Right renal cortex interstitium (tissue), 3 donors: ENCODE measurements at places on chromosomes 13 and 19.

GRCh38 chr13:97327086-97327485 lies 105.0 kb downstream of the MBNL2 start:
- no peak for DNase-seq

DNA sequence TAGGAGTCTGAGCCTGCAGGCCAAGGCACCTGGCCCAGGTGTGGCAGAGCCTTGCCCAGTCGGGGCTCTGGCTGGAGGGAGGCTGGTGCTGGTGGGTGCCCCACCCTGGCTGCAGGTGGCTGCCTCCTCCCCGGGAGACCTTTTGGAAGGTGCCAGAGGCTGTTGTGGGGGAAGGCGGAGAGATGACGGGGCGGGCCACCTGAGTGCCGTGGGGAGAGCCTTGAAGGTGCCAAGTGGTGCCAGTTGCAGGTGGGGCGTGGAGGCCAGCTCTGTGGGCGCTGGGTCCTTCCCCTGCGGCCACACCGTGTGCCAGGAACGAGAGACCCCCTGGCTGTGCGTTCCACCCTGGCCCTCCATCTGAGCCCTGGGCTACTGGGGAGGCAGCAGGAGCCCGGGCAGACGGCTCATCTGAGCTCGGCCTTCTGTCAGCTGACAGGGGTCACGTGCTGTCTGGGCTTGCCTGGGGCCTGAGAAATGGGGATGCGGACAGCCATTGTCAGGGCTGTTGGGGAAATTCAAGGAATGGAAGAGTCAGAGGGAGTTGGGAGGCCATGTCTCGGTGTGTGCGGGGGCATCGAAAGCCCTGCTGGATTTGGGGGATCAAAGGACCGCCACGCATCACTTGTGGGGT lies 20.9 kb downstream of the CEBPA start:
- no peak for DNase-seq

GRCh38 chr13:30074955-30075614 lies 224.7 kb upstream of the UBL3 start:
- DNase-seq, result no peak

- no peak for DNase-seq
Measured at GRCh38 chr19:11504502-11505031, 1.1 kb downstream of the ZNF653 start.

DNA sequence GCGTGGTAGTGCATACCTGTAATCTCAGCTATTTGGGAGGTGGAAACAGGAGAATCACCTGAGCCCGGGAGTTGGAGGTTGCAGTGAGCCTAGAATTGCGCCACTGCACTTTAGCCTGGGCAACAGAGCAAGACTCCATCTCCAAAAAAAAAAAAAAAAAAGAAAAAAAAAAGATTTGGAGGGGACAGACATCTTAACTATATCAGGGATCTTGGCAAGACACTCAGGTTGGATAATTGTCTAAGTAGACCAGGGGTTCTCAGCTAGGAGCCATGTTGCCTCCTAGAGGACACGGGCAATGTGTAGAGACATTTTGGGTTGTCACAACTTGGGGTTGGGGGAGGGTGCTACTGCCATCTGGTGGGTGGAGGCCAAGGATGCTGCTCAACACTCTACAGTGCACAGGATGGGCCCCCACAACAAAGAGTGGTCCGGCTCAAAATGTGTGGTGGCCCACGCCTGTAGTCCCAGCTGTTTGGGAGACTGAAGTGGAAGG lies 1.9 kb upstream of the ZNF580 start:
- no peak for DNase-seq

- no peak for DNase-seq
Measured at GRCh38 chr13:79946556-79946955, 394.4 kb downstream of the SPRY2 start.

GRCh38 chr13:113769106-113769505 lies 10.1 kb downstream of the TMEM255B start:
- DNase-seq, result no peak

GRCh38 chr13:62875118-62875640 lies 1459.5 kb upstream of the PCDH20 start:
- no peak for DNase-seq
